Cerebellum (tissue), 4 donors: ENCODE measurements at places on chromosomes 3 and 15. TPM values are rescaled to one million over a fixed set of nuclear protein-coding genes. Genes with fewer than 3 reads are reported as not detected.

Gene GAP43
- 125 TPM for total RNA-seq

Gene HHATL
- not detected for total RNA-seq

Gene RASL12
- total RNA-seq, result 5.5 TPM

Gene CCR8
- not detected for total RNA-seq

Gene CNTN3
- total RNA-seq, result 16.2 TPM

Gene BDH1
- 15.3 TPM for total RNA-seq

Gene C3orf20
- total RNA-seq, result 0.18 TPM

Gene IP6K1
- 46.0 TPM for total RNA-seq

DNA sequence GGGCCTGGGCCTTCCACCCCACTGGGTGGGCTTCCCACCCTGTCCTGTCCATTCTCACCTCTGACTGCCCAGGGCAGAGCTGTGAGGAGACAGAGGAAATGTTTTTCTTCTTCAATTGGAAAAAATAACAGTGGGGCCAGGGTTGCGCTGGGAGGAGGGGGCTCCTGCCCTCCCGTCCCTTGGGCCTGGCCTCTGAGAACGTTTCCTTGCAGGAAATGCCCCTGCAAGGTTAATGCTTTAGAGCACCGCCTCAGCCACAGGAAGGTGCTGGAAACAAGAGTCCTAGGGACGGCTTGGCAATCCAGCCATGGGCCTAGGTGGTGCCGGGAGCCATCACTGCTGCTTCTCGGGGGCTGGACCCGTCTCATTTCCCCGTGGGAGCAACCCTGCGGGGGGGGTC is 3.8 kb upstream of the PLXND1 start:
- DNase-seq, result no peak

DNA sequence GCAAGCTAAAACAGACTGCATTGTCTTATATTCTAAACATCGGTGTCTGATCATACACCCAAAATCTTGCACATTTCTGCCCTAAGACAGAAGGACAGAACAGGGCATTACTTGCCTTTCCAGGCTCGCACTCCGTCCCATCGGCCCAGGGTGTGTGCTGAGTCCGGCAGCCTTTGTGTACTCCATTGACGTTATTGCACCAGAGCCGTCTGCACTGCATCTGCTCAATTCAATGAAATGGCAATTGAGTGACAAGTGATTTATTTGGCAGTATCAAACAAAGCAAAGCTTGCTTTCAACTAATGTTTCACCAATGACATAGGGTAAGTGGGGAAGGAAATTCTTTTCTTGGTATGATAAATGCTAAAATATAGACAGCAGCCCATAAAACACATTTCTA is 40.0 kb downstream of the ADAMTS9 start:
- no peak for DNase-seq

DNA sequence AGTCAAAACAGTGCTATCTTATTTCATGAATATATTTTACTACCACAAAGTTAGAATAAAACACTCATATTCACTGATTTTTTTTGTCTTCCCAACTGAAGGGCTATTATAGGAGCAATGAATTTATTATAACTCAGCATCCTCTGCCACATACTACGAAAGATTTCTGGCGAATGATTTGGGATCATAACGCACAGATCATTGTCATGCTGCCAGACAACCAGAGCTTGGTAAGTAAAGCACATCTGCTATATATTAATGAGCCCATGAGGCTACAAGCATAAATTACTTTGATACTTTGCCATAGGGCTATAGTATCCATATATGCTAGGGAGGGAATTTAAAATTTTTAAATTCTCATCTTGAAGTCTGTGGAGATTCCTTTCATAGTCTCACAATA is 95.9 kb downstream of the FEZF2 start:
- DNase-seq, result no peak

DNA sequence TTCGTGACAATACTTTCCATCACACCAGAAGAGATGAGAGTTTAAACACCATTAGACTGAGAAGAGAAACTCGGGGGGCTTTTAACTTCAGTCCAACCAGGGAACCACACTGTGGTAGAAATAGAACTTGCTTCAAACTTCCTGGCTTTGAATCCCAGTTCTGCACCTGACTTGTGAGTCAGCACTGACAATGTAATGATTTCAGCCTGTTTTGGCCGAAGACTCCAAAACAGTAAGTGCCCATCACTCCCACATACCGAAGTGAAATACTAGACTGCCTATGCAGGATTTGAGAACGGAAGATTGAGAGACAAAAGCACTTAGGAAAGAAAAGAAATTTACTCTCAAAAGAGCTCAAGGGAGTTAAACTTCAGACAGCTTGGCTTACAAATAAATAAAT is 27.0 kb downstream of the C2CD4B start:
- no peak for DNase-seq

GRCh38 chr3:114725966-114726365 is 421.1 kb downstream of the ZBTB20 start:
- DNase-seq, result no peak

DNA sequence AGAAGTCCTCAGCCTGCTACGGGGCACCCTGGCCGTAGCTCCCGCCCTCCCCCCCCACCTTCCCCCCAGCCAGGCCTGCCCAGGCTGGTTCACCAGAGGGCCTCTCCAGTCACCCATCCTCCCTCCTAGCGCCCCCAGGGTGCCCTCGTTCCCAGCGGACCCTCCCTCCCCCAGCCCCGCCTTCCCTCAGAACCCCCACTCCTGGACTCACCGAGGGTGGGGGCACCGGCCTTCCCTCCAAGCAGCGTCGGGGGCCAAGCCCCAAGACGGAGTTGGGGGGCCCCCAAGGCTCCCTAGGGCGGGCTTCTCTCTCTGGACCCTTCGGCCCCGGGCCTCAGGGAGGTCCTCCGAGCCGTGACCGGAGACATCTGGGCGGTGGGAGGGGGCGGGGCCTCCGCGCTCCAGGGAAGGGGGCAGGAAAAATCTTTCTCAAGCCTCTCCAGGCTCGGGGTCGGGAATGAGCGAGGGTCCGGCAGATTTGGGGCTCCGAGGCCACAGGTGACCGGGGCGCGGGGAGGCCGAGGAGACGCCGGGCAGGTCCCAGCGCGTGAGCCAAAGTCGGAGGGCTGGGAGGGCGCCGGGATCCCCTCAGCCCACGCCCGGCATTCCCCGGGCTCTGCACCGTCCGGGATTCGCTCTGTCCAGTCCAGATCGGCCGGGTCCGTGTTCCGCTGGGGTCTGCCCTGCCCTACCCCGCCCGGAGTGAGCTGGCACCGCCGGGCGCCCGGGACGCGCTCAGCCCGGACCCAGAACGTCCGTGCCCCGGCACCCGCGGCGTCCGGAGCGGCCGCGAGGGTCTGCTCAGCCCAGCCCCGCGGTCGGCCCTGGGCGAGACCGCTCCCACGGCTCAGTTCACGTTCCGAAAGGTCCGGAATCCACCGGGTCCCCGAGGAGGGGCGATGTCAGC is 999 bp downstream of the INSYN1 start:
- no peak for DNase-seq

DNA sequence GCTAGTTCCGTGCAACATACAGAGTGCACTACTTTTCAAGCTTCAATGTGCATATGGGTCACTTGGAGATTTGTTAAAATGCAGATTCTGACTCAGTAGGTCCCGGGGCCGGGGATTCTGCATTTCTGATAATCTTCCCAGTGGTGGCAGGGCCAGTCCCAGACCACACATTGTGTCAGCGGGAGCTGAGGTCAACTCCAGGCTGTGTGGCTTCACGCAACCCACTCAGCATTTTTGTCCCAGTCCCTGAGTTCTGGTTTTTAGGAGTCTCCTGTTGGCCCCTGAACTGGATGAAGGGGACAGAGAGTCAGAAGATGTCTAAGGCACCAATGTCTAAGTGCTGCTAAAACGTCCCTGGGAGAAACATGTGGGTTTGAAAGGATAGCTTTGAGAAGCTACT is 26.1 kb upstream of the CCDC174 start:
- no peak for DNase-seq

DNA sequence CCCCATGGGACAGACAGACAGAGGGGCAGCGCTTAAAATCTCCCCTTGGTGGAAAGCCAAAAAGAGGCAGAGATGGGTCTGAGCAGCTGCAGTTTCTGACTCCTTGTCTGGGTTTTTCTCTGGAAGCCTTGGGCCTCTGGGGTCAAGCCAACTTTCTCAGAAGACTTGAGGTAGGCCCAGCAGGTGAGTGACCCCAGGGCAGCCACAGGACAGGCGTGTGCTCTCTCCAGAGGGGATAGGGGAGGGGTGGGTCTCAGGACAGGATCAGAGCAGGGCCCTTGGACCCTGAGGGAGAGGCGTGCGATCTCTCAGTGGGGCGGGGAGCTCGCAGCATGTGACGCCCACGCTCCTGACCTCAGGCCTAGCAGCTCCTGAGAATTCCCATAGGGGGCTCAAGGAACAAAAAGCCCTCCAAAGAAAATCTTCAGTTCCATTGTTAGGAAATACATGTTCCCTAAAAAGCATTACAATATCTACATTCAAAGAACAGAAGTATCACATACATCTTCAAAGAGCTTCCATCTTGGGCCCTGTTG is 34.6 kb upstream of the DUSP7 start:
- DNase-seq, result no peak

DNA sequence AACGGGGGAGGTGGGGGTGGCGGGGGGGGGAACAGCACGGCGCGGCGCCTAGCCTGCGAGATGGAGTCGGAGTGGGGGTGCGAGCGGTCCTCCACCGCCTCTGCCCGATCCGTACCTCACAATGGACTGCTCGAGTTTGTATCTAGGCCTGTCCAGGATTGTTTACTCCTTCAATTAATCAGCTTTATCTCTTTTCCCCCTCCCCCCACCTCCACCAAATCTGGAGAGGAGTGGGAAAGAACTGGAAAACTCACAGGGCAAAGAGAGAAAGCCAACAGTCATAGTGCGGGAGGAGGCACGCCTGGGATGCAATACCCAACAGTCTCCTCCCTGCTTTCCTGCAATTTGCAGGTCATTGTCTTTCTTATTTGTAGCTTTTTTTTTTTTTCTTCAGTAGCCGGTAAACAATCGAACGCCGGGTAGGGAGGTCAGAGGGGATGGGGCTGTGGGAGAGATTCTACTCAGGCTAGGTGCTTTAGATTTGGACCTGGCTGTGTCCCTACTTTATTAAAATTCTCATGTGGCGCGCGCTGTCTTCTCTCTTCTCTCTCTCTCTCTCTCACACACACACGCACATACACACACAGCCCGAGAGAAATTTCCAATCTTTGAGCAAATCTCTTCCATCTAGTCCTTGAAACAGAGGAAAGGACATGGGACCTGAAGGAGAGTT is 6.9 kb upstream of the MEIS2 start:
- no peak for DNase-seq

GRCh38 chr3:59240666-59241255 is 190.9 kb upstream of the CFAP20DC start:
- DNase-seq, result no peak

- DNase-seq, result no peak
Observed at GRCh38 chr3:161946443-161946960, 449.9 kb downstream of the OTOL1 start.

DNA sequence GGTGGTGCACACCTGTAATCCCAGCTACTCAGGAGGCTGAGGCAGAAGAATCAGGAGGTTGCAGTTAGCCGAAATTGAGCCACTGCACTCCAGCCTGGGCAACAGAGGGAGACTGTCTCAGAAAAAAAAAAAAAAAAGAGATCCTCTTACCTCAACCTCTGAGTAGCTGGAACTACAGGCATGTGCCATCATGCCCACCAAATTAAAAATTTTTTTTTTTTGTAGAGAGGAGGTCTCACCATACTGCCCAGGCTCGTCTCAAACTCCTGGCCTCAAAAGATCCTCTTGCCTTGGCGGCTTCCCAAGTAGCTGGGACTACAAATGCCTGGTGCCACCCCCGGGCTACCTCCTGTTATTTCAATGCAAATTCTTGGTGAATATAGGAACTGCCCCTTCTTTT is 1.5 kb downstream of the UMPS start:
- no peak for DNase-seq

GRCh38 chr3:127637546-127637945 is 8.6 kb downstream of the PODXL2 start:
- DNase-seq, result no peak

DNA sequence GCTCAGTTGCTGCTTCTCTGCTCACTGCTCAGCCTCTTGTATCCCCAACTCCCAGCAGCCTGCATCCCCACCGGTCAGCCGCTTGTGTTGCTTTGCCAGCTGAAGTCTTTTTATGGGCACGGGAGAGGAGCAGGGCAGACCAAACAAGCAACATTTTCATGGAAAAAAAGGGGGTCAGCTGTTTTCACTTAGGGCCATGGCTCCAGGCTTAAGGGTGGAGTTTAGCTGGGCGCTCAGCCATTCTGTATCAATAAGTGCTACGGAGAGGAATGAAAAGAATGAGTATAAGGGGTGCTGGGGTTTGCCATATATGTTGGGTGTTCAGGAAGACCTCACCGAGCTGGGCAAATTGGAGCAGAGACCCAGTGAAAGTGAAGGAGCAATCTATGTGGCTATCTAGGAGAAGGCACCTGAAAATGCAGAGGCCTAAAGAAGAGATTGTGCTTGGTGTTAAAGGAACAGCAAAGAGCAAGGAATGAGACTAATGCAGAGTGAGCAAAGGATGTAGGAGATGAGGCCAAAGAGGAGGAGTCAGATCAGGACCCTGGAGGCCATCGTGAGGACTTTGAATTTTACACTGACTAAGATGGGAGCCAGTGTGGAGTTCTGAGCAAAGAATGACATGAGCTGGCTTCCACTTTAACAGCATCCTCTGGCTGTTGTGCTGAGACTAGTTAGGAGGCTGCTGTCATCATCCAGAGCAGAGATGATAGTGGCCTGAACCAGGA is 16.6 kb upstream of the IREB2 start:
- DNase-seq, result no peak

GRCh38 chr15:75185271-75186029 is 16.2 kb upstream of the C15orf39 start:
- DNase-seq, result no peak

GRCh38 chr3:58035524-58036255 is 27.5 kb downstream of the FLNB start:
- no peak for DNase-seq

DNA sequence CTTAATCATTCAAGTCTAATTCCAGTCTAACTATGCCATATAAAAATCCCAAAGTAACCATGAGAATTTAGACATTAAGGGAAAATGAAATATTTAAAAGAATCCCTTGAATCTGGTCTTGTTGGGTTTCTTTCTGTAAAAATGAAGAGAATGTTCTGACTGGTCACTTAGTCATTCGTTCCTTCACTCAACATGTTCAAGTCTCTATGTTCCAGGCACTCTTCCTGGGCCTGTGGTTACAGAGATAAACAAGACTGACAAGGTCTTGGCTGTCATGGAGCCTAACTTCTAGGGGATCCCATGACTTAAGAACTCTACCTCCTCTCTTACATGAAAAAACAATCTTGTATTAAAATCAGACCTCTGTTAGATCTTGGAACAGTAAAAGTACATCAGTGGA is 638.6 kb upstream of the TBL1XR1 start:
- DNase-seq, result no peak

DNA sequence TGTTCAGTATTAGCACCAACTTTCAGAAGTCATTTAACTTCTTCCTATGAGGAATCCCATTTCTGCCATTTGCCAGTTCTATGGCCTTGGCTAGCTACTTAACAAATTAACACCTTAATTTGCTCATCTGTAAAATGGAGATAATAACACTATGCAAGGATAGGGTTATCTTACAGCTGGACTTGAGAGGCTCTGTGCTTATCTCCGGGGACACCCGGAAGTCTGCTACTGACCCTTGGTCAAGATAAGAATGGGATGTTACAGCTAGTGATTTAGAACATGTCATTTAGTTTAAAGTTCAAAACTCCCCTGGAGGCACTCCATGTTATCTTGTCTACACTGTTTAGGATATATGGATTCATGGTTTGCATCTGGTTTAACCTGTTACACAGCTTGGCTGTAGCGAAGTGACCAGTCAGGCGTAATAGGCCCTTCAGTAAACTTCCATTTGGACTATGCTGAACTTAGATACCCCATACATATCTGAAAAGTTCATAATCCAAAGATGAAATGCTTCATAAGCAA is 156.0 kb upstream of the CD96 start:
- DNase-seq, result no peak
